AG08395 (cell line): ENCODE measurements at places on chromosomes 7 and 10.

- no peak for DNase-seq
Measured at GRCh38 chr7:2013381-2014311, 219.1 kb downstream of the MAD1L1 start.

DNA sequence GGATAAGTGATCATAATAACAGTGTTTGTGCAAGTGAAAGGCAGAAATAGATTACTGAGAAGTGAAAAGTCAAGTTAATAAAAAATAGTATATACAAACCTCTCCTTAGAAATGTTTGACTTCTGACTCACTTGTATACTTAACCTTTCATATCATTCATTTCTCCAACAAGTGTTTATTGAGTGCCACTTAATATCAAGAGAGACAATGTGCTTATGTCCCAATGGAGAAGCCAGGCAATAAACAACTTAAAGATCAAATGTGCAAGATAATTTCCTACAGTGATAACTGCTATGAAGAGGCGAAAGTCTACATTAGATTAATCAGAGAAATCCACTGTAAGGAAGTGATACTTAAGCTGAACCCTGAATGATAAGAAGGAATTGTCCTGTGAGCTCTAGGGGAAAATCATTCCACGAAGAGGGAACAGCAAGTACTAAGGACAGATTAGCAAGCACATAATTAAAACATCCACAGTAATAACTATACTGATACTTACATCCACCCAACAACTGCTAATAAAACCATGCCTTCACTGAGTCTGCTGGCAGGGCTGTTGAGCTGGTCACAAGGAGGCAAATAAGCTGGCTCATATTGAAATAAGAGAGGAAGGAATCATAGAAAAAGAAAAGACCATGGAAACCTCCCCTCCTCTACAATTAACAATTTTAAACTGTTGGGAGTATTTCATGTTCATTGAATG is 203.5 kb downstream of the CTNNA3 start:
- DNase-seq = no peak

GRCh38 chr10:121127151-121127906 is 276.2 kb downstream of the WDR11 start:
- no peak for DNase-seq

- DNase-seq = no peak
Measured at GRCh38 chr7:39132306-39132705, 154.6 kb downstream of the POU6F2 start.

DNA sequence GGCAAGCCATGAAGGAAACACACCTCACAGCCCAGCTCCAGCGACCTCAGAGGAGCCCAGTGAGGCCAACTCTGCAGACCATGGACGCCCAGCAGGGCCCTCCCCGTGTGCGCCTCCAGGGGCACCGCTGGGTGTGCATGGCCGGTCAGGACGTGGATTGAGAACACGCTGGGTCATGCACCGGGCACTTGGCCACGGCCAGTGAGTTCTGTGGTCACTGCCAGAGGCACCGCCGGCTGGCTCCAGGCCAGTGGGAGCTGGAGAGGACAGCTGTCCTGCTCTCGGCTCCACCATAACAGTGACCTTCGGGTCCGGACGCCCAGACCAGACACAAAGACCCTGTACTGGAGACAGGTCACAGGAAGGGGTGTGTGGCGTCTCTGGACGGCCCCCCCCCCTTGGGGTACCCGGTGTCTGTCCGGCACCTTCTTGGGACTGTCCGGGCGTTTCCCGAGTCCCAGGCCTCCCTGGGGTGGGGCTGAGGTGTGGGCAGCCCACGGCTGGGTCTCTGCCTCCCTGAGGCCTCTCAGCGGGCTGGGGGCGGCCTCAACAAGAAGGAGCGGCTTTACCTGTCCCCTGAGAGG is 50.4 kb upstream of the NKX6-2 start:
- no peak for DNase-seq
